H9 (cell line): ENCODE measurements at places on chromosomes 1 and 21.

DNA sequence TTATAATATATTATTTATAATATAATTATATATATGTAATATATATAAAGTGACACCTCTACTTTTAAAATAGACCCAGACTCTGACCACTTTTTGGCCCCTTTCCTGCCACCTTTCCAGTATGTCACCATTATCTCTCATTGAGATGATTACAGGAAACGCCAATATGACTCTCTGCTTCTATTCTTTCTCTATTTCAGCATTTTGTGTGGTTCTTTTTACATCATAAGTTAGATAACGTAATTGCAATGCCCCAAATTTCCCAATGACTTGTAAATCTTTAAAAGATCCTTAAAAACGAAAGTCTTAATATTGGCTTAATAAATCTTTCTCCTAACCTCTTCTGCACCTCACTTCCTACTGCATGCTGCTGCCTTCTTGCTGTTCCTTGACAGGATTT lies 8.1 kb upstream of the GBP5 start:
- DNase-seq, result no peak

DNA sequence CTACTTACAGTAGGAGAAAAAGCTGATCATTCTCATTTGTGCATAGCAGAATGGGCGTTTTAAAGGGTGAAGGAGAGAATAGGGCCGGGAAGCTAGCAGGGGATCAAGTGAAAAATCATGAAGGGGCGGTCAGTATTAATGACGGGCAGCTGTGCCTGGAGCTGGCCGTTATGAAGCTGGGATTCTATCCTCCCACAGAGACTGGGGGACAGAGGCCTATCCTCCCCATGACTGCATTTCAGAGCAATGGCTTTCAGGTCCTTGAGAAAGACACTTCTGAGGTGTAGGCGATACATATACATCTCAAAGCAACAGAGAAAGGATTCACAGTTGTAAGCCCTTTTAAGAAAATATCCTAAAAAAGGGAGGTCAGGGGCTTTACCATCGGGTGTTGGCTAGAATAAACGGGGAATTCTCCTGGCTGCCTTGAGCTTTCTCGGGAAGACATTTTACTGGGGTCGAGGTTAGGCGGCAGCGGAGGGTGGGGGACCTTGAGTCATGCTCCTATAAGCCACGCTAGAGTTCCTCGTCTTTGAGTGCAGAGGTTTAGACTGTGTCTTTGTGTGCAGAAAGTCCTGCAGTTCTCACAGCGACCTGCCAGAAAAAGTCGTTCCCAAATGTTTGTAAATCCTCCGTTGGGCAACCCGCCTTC lies 559 bp upstream of the MTARC2 start:
- no peak for DNase-seq

- no peak for DNase-seq
Measured at GRCh38 chr1:94620345-94621031, 78.9 kb upstream of the F3 start.

GRCh38 chr1:184838504-184838951 lies 83.9 kb upstream of the EDEM3 start:
- DNase-seq, result no peak

DNA sequence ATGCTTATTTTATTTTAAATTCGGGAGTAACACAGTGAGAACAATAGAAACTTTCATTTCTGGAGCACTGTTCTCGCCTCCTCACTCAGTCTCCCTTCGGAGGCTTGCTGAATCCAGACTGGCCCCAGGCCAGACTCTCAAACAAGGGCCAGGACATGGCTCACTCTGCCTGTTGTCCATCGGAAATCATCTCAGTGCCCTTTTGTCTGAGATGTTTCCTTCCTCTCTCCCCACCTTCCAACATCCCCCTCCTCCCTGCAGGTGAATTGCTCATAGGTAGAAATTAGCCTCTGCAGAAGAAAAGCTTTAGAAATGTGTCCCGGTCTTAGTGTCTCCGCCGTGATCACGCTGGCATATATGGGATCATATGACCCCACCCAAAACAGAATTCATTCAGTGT lies 55.2 kb downstream of the ERG start:
- no peak for DNase-seq

DNA sequence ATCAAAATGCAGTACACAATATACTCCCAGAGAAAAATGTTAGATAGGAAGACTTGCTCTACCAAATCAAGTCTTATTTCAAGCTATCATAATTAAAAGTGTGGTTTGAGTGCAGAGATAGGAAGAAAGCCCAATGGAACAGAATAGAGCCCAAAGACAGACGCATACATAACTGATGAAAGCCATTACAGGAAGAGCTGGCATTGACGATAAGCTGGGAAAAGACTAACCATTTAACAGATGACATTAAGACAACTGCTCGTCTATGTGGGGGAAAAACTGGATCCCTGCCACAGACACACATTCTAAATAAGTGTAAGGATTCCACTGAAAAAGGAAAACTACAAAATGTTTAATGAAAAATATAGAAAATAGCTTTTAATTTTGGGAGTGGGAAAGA lies 85.5 kb downstream of the NGF start:
- no peak for DNase-seq

DNA sequence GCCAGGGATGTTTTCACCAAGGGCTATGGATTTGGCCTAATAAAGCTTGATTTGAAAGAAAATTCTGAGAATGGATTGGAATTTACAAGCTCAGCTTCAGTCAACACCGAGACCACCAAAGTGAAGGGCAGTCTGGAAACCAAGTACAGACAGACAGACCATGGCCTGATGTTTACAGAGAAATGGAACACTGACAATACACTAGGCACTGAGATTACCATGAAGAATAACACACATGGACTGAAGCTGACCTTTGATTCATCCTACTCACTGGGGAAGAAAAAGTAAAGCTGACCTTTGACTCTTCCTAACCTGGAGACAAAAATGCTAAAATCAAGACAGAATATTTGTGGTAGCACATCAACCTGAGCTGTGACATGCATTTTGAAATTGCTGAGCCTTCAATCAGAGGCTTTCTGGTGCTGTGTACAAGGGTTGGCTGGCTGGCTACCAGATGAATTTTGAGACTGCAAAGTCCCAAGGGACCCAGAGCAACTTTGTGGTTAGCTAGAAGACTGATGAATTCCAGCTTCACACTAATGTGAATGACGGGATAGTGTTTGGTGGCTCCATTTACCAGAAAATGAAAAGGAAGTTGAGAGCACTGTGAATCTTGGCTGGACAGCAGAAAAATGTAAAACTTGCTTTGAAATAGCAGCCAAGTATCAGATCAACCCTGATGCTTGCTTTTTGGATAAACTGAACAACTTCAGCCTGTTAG lies 190.4 kb upstream of the KCTD3 start:
- no peak for DNase-seq

GRCh38 chr1:156281281-156281680 lies 1.3 kb downstream of the SMG5 start:
- DNase-seq, result no peak

DNA sequence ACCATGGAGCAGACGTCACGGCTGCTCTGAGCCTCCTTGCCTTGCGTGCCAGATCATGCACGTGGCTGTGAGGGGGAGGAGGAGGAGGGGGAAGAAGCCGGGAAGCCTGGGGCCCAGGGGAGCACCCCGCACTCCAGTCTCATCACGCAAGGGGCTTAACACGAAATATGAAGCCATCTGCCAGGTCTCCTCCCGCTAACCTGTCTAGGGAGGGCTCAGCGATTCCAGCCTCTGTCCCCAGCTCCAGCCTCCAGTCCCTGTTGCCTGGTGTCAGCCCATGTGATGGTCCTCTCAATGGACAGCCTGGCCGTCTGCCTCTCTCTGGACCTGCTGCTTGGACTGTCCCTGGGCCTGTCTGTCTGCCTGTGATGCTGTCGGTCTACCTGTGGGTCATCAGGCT lies 22.5 kb upstream of the C1QA start:
- DNase-seq, result no peak

DNA sequence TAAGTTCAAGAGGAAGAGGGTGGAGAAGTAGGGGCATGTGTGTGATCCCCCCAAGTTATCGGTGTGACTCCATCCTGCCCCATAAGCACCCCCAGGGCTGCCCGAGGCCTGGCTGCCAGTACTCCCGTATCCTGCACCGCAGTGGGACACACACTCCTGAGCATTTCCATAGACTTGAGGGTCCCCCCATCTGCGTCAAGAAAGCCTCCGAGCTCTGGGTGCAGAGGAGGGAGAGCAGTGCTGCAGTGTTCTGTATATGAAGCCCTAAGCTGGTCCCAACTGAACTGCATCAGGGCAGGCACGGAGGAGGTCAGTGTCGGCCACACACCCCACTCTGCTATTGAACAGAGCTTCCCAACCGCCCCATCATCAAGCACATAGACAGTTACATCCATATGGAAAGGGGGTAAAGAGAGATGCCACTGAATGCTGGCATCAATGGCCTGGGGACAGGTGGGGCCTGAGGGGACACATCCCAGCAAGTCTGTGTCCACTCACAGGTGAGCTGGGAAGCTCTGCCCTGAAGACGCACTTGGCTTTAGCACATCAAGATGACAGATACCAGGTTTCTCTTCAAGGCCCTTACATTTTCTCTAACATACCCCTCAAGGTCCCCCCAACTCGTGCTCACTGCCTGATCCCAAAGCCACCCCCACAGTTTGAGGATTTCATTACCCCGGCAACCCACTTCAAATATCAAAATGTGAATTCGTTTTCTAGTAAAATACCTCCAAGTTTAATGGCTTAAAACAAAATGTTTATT lies 64.3 kb downstream of the EVA1C start:
- DNase-seq, result peak; percentile 22

GRCh38 chr21:25420831-25421230 lies 186.4 kb downstream of the MRPL39 start:
- no peak for DNase-seq

DNA sequence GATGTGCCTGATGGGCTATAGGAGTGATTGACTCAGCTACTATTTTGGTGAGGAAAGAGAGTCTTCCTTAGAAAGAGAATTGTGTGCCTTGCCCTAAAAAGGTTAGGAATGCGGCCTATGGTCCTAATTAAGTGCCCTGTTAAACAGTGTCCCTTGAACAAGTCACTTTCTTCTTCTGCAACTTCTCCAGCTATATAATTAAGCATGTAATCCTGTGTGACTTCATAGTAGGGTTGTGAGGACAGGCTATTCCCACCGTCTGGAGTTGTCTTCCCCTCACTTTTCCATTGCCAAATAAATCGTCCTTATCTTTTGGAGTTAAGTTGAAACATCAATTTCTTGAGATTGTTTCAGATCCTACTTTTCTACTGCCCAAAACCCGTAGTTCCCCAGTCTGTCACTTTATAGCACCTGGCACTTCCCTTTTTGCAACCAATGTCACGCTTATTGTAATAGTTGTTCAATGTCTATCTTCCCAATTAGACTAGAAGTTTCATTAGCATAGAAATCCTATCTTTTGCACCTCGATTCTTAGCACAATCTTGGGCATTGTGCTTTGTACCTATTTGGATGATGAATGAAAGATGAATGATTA lies 27.6 kb upstream of the SLC16A1 start:
- no peak for DNase-seq

DNA sequence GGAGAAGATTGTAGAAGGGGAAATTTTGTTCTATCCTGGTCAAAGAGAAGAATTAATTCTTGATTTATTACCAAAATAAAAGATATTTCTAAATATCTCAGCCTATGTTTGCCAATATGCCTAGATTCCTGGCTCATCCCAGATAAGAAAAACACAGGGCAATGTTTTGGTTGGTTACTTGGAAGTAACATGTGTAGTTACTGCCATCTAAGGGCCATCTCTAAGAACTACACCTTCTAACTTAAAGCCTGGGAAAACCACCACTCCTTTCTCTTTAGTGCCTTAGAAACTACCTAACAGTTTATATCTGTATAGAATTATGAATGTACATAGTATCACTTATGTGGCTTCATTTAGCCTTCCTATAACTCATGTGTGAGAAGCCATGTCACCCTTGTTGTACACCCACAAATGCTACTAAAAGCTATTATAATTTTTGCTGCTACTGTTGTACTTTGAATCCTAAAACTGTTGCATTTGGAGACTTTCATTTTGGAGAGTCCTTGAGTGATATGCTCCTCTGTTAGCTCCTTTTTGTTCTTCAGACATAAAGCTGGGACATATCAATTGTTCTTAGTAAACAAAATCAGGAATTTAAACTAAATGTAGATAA lies 4.5 kb downstream of the AIM2 start:
- DNase-seq, result no peak

DNA sequence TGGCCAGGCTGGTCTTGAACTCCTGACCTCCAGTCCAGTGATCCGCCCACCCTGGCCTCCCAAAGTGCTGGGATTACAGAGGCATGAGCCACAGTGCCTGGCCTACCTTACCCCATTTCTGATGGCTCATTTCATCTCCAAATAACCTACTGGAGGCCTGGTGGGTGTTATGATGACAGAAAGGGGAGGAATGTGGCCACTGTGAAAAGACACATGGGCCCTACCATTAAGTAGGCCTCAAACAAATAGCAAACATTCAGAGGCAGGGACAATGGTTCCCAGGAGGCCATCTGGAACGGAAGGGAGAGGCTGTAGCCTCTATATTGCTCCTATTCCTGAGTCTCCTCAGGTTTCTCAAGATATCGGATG lies 932 bp upstream of the FCRLA start:
- DNase-seq, result no peak

GRCh38 chr1:34549199-34549598 lies 205.6 kb upstream of the GJB5 start:
- peak; percentile 74 for DNase-seq

DNA sequence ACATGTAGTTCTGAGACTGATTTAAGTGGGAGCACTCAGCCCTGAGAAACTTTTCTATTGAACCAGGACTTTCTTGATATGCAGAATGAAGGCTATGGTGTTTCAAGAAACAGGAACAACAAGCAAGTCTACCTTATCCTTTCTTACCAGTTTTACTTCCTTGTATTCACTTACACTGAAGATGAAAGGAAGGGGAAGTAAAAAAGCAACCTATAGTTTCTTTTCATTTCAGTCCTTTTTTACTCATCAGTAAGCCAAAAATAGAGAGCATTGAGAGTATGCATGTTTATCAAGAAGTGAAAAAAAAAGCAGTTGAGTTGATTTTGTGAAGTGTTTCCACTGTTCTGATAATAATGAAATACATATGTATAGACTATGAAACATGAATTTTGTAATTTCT lies 1010.3 kb downstream of the AMY1C start:
- DNase-seq, result no peak

DNA sequence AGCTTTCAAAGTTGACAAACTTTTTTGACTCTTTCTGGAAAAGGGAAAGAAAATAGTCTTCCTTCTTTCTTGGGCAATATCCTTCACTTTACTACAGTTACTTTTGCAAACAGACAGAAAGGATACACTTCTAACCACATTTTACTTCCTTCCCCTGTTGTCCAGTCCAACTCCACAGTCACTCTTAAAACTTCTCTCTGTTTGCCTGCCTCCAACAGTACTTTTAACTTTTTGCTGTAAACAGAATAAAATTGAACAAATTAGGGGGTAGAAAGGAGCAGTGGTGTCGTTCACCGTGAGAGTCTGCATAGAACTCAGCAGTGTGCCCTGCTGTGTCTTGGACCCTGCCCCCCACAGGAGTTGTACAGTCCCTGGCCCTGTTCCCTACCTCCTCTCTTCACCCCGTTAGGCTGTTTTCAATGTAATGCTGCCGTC lies 160.8 kb upstream of the SGIP1 start:
- no peak for DNase-seq

GRCh38 chr1:157806431-157807149 lies 13.3 kb downstream of the FCRL1 start:
- no peak for DNase-seq

GRCh38 chr1:149997585-149998262 lies 12.8 kb downstream of the OTUD7B start:
- DNase-seq, result no peak

- no peak for DNase-seq
Measured at GRCh38 chr21:42056996-42057689, 14.0 kb upstream of the UMODL1 start.

GRCh38 chr1:174797398-174797797 lies 202.3 kb upstream of the CACYBP start:
- DNase-seq, result no peak
